ENCODE measurements at places on chromosomes 5 and 9. TPM values are rescaled to one million over a fixed set of nuclear protein-coding genes. Genes with fewer than 3 reads are reported as not detected.

- no peak for DNase-seq
Measured at GRCh38 chr9:119418721-119419120, 49.5 kb upstream of the BRINP1 start.

Gene OBP2B
- 0.09 TPM for polyA plus RNA-seq

DNA sequence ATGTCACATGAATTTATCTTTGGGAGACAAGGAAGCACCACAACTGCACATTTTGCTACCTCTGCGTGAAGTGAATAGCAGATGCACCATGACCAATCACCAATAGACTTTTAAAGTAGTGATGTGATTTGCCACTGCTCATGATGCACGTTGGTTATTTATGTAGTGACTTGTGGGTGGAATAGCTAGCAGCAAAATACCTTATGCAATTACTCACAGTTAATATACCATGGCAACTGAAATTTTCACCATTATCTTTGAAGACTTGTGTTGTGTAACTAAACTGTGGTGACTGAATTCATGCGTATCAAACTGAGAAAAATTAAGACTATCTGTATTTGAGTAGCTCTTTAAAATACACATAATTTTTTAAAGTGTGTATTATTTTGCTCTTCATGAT is 46.2 kb upstream of the TUSC1 start:
- DNase-seq = no peak

- DNase-seq = no peak
Measured at GRCh38 chr5:167920589-167920988, 370.9 kb upstream of the WWC1 start.

GRCh38 chr5:72746736-72747135 is 69.7 kb upstream of the TNPO1 start:
- no peak for DNase-seq

GRCh38 chr5:82723168-82723567 is 354.0 kb downstream of the TMEM167A start:
- DNase-seq = no peak

DNA sequence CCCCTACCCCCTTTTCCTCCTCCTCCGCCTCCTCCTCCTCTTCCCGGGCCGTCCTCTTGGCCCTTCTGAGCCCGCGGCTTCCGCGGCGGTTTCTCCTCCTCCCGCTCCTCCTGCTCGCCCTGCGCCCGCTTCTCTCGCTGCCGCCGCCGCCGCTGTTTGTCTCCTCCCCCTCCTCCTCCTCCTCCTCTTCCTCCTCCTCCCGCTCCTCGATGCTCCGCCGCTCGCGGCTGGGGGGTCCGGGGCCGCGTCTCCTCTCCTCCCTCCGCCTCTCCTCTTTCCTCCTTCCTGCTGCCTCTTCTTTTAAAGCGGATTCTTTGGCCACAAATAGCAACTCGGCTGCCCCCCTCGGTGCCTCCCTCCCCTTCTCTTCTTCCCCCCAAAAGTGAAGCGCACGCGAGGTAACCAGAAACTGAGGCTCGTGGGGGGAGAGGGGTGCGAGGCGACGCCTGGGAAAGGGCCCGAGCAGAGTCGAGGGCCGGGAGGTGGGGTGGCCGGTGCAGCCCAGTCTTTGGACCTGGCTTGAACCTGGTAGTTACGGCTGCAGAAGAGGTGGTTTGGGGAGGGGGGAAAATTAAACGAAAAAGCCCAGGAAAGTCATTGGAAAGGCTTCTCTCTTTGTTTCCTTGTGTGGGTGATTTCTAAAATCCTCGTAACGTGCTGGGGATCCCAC is 1058.5 kb upstream of the DMAC1 start:
- peak; percentile 54 for DNase-seq

- peak; percentile 22 for DNase-seq
Measured at GRCh38 chr5:95726811-95727763, 4.0 kb upstream of the RHOBTB3 start.

DNA sequence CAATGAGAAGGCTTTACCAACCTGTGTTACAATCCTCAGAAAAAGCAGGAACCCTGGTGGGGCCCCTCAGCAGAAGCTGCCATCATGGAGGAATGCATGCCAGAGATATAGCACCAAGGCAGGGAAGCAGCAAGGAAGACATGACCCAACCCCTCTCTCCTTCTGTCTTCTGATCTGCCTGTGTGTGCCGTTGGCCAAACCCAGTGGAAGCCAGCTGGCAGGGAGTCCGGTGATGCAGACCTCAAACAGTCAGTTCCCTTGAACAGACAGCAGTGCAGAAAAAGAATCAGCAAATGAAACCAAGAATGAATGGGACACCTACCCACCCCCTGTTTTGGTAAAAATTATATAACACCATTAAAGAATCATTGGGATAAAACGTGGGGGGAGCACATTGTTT is 234.2 kb downstream of the ZNF608 start:
- no peak for DNase-seq

GRCh38 chr5:40958811-40959210 is 49.5 kb downstream of the C7 start:
- DNase-seq = no peak

DNA sequence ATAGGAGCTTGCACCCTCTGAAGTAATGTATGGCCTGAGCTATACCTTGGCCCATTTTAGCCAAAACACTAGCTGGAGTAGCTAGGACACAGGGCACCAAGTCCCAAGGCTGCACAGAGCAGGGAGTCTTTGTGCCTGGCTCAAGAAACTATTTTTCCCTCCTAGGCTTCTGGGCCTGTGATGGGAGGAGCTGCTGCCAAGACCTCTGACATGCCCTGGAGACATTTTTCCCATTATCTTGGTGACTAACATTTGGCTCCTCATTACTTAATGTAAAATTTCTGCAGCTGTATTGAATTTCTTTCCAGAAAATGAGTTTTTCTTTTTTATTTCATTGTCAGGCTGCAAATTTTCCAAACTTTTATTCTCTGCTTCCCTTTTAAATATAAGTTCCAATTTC is 1099.2 kb downstream of the CDH18 start:
- no peak for DNase-seq

DNA sequence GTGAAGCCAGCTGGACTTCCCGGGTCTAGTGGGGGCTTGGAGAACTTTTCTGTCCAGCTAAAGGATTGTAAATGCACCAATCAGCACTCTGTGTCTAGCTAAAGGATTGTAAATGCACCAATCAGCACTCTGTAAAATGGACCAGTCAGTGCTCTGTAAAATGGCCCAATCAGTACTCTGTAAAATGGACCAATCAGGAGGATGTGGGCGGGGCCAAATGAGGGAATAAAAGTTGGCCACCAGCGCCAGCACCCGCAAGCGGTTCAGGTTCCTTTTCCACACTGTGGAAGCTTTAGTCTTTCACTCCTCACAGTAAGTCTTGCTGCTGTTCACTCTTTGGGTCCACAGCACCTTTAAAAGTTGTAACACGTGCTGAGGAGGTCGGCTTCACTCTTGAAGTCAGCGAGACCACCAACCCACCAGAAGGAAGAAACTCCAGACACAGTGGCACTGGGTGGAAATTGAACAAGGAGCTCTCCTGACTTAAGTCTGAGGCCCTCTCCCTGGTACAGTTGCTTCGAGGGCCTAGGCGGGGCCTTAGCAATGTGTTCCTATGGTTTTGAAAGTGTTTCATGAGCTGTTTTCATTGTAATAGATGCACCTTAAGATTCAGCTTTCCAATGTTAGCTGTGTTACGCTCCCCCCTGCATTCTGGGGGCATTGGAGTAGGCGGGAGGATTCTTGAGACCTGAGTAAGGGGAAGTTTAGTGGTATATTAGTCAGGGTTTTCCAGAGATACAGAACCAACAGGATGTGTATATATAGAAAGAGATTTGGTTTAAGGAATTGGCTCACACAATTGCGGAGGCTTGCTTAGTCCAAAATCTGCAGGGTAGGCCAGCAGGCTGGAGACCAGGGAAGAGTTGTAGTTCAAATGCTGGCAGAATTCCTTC is 21.5 kb upstream of the MYO10 start:
- no peak for DNase-seq

Gene CFAP77
- 0.11 TPM for polyA plus RNA-seq

Gene ARHGEF28
- polyA plus RNA-seq = 7.4 TPM

Gene GDNF
- polyA plus RNA-seq = 0.07 TPM

- no peak for DNase-seq
Measured at GRCh38 chr9:127165116-127165515, 42.7 kb upstream of the ANGPTL2 start.

- DNase-seq = no peak
Measured at GRCh38 chr9:89795538-89796195, 190.9 kb downstream of the GADD45G start.
